Activated naive CD8-positive, alpha-beta T cell treated with anti-CD3 and anti-CD28 coated beads, Interleukin-2, amount 10 ng/mL, durations not matched to agents 7 days and 5 days (primary cell): ENCODE measurements at places on chromosomes 11 and 22. TPM values are rescaled to one million over a fixed set of nuclear protein-coding genes. Genes with fewer than 3 reads are reported as not detected.

The CHRNA10 gene
- total RNA-seq, result 3.2 TPM

The GPHA2 gene
- total RNA-seq, result not detected

DNA sequence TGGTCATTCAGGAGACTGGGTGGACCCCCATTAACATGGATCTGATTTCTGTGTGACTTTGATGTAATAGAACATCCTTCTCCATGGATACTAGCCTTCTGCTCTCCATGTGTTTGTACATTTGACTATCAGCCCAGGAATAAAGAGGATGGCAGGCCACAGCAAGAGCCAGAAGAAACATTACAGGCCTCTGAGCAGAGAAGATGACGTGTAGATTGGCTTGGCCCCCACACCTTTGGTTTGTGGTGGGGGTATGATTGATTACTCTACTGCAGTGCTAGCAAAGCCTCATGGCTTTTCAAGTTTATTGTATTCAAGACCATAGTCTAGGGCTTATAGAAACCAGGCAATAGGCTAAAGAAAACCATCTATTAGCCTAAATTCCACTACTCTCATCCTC, 77.0 kb downstream of the GRAMD1B start:
- H3K36me3 ChIP-seq, result peaks cover 7% of the 10 kb centered on the region
- H3K27me3 ChIP-seq, result no peaks in the 10 kb centered on the region
- no peak for DNase-seq
- H3K27ac ChIP-seq, result peak overlapping the region; percentile 14
- no peak overlapping the region for H3K4me3 ChIP-seq

DNA sequence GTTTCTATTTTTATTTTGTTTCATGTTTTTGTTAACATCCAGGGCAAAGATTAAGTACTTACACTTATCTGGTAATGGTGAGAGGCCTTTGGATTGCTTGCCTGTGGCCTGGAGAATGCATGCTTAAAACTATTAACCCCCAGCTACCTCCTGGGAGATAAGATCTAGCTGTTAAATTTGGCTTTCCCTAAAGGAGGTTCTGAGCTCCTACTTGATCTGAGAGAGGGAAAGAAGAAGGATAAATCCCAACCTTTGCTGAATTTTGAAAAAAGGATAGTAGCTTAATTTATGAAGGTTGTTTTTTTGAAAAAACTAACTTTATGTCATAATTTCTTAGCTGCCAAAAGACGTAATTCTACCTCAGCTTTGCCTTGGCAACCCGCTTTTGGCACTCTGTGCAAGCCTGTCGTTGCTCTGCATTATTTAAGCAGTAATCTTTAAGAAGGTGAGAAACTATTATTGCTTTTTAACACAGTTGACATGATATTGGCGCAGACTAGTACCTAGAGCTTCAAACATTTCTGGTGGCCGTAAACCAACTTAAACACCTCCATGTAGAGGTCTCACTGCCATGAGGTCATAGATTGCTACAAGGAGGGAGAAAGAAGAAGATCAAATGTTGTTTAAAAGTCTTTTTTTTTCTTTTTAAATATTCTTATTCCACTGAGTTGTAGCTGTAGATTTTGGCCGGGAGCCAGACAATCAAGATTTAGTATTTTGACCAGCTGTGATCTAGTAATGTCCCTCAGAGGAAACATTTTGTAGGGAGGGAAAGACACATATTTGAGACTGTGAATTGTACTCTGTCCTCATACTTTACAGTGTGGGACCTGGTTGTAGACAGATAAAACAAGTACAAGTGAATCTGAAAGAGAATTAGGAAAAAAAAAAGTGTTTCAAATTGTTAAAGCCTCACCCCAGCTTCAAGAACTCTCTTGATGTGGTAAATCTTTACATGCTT, 74.4 kb downstream of the WNT11 start:
- H3K36me3 ChIP-seq, result peaks cover 6% of the 10 kb centered on the region
- peaks cover 20% of the 10 kb centered on the region for H3K4me1 ChIP-seq
- DNase-seq, result no peak
- peak overlapping the region; percentile 9 for H3K4me3 ChIP-seq
- H3K27me3 ChIP-seq, result no peaks in the 10 kb centered on the region

GRCh38 chr11:2538951-2539350, 94.1 kb downstream of the KCNQ1 start:
- no peak overlapping the region for H3K4me3 ChIP-seq
- peak; percentile 18 for DNase-seq
- H3K36me3 ChIP-seq, result no peaks in the 10 kb centered on the region
- no peaks in the 10 kb centered on the region for H3K27me3 ChIP-seq

DNA sequence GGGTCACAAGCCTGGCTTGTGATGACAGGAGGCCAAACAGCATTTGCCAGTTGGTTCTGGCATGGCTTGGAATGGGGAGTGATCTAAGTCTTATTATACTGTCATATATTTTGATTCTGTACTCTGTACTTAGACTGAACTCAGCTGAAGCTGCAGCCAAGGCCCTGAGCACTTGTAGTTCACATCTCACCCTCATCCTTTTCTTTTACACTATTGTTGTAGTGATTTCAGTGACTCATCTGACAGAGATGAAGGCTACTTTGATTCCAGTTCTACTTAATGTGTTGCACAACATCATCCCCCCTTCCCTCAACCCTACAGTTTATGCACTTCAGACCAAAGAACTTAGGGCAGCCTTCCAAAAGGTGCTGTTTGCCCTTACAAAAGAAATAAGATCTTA, 843 bp downstream of the OR56B1 start:
- no peaks in the 10 kb centered on the region for H3K4me1 ChIP-seq
- no peak overlapping the region for H3K4me3 ChIP-seq
- no peak for DNase-seq
- H3K27me3 ChIP-seq, result no peaks in the 10 kb centered on the region
- H3K27ac ChIP-seq, result no peak overlapping the region
- H3K36me3 ChIP-seq, result peaks cover 9% of the 10 kb centered on the region

- H3K27me3 ChIP-seq, result peaks cover 7% of the 10 kb centered on the region
- no peaks in the 10 kb centered on the region for H3K36me3 ChIP-seq
- H3K4me1 ChIP-seq, result peaks cover 21% of the 10 kb centered on the region
- no peak for DNase-seq
- peak overlapping the region; percentile 23 for H3K27ac ChIP-seq
Observed at GRCh38 chr11:45087086-45087899, 59.1 kb upstream of the PRDM11 start.

DNA sequence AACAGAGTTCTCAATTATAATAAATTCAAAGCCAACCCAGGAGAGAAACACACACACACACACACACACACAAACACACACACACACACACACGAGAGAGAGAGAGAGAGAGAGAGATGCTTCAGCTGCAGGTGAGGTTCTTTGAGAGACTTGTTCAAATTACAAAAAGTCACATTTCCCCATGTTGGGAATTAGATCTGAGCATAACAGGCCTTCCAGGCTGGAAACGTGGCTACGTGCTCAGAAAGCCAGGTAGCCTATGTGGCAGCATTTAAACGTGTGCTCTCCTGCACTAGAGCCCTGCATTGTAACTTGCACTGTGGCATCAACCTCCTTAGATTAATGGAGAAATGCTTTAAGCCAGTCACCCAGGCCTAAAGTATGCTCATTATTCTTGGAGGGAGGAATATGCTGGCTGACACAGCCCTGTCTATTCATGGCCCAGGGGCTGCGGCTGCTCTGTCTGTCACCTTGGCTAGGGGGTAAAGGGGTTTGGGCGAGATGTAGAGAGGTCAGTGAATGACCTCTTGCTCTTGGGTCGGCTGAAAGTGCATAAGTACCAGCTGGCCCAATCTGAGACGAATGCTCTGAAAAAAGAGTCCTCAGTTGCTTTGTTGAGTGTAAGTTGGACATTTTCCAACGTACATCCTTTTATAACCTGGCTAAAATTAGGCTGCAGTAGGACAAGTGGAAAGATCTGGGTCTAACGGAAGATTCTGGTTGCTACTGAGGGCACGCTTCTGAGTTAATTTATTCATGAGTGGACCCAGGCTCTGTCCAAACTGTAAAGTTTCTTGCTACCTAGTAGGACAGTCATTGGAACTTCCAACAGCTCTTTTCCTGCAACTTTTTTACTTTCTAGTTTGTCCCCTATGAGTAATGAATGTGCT, 171.1 kb upstream of the SEZ6L start:
- DNase-seq, result no peak
- H3K36me3 ChIP-seq, result no peaks in the 10 kb centered on the region
- no peak overlapping the region for H3K4me3 ChIP-seq
- no peaks in the 10 kb centered on the region for H3K4me1 ChIP-seq
- H3K27me3 ChIP-seq, result peaks cover 3% of the 10 kb centered on the region
